Cortex of kidney (tissue), 1 donor: ENCODE measurements at places on chromosomes 16 and 17.

- DNase-seq = no peak
Observed at GRCh38 chr17:2419486-2419885, 18.6 kb upstream of the MNT start.

GRCh38 chr16:81480606-81481206 is 36.1 kb downstream of the CMIP start:
- no peak for DNase-seq

DNA sequence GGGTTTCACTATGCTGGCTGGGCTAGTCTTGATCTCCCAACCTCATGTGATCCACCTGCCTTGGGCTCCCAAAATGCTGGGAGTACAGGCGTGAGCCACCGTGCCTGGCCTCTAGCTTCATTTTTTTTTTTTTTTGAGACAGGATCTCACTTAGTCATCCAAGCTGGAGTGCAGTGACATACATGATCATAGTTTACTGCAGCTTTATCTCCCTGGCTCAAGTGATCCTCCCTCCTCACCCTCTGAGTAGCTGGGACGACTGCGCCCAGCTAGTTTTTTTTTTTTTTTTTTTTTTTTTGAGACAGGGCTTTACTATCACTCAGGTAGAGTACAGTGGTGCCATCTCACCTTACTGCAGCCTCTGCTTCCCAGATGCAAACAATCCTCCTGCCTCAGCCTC is 9.7 kb downstream of the RPA1 start:
- DNase-seq = no peak

GRCh38 chr17:81298991-81299738 is 4.1 kb upstream of the SLC38A10 start:
- DNase-seq = no peak

- DNase-seq = no peak
Observed at GRCh38 chr17:3657874-3658783, 10.2 kb downstream of the TAX1BP3 start.

GRCh38 chr17:36627101-36627500 is 25.7 kb downstream of the MRM1 start:
- DNase-seq = no peak

- no peak for DNase-seq
Observed at GRCh38 chr16:67150047-67150832, 558 bp downstream of the B3GNT9 start.

DNA sequence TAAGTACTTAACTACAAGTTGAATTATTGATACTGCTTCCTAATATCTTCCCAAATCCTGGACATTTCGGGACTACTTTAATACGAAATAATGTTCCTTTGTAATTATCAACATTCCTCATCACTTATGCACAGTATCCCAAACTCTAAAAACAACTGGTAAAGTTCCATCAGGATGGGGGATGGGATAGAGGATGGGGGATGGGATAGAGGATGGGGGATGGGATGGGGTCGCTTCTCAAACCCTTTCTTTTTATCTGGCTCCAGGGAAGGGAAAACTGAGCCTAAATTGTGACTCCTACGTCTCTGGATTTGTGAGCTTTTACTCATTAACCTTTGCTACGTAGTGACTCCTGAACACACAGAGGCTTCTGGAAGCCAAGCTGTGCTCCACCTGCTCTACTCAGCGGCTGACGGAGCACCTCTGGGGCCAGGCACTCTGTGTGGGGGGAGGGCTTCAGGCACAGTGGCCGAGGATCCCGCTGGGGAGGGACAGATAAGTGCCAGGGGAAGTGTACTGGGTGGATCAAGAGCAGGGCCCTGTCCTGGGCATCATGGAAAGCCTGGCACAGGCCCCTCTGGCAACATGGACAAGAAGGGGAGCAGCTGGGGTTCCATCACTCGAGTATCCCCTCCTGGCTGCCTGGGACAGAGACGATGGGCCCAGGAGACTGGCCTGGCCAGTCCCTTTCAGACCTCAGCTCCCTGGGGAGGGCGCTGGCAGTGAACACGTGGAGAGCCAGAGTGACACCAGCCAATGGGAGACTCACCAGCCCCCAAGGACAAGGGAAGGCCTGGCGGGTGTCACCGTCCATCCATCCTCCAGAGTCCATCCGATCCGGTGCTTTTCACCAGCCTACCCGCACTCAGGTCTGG is 56.2 kb downstream of the PGS1 start:
- no peak for DNase-seq

- DNase-seq = no peak
Observed at GRCh38 chr17:6551869-6552531, 4.4 kb downstream of the PITPNM3 start.

GRCh38 chr17:8563981-8564602 is 66.4 kb downstream of the MYH10 start:
- DNase-seq = no peak

- no peak for DNase-seq
Observed at GRCh38 chr17:27985736-27986399, 56.6 kb upstream of the NLK start.

GRCh38 chr17:79987187-79987934 is 48.3 kb downstream of the TBC1D16 start:
- no peak for DNase-seq

DNA sequence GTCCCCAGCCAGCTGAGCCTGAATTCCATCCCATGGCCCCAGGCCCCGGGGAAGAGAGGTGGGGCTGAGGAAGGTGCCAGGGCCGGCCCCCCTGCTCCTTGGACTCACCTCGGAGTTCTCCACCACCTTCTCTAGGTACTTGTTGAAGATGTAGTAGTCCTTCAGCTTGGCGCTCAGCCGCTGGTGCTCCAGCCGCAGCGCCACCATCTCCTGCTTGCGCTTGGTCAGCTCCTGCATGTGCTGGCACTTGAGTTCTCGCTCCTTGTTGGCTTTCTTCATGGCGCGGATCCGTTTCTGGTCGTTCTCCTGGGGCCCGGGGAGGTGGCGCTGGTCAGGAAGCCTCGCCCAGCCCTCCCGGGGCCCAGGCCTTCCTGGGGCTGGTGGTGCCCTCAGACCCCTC is 3.3 kb downstream of the CCDC42 start:
- DNase-seq = no peak

- no peak for DNase-seq
Observed at GRCh38 chr17:81416612-81417011, 21.4 kb downstream of the BAHCC1 start.

GRCh38 chr17:5772720-5773119 is 188.4 kb upstream of the NLRP1 start:
- no peak for DNase-seq

GRCh38 chr16:75550211-75550662 is 5.8 kb downstream of the TMEM231 start:
- DNase-seq = no peak

GRCh38 chr17:78745407-78746088 is 36.5 kb downstream of the CYTH1 start:
- DNase-seq = no peak

DNA sequence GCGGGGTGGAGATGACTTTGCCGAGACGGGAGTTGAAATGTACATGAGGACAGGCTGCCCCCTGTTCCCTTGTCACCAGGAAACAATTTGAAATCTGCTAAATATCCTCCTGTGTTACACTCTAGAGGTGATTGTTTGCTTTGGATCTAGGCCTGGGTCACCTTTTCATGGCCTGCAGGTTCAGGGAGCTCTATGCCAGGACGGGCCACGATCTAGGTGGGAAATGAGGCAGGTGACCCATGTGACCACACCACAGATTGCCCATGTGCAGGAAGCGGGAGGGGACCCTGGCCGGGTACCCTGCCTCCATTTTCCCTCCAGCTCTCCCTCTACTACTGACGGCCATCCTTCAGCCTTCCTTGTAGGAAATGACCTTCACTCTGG is 43.4 kb downstream of the MEAK7 start:
- no peak for DNase-seq

- DNase-seq = no peak
Observed at GRCh38 chr17:50866950-50867362, 802 bp upstream of the TOB1 start.

DNA sequence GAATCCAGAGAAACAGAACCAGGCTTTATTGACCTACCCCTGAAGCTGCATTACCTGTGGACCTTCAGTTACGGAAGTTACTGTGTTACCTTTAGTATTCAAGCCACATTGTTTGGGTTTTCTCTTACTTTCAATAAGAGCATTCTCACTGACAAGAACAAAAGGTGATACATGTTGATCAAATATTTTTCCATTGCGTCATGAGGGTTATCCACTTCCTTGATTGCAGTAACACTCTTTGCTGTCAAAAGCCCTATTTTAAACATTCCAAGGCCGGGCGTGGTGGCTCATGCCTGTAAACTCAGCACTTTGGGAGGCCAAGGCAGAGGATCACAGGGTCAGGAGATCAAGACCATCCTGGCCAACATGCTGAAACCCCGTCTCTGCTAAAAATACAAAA is 28.6 kb upstream of the PAFAH1B1 start:
- DNase-seq = no peak

GRCh38 chr16:73143576-73144422 is 95.9 kb upstream of the ZFHX3 start:
- no peak for DNase-seq

GRCh38 chr17:65920996-65921395 is 270.9 kb downstream of the CEP112 start:
- no peak for DNase-seq

DNA sequence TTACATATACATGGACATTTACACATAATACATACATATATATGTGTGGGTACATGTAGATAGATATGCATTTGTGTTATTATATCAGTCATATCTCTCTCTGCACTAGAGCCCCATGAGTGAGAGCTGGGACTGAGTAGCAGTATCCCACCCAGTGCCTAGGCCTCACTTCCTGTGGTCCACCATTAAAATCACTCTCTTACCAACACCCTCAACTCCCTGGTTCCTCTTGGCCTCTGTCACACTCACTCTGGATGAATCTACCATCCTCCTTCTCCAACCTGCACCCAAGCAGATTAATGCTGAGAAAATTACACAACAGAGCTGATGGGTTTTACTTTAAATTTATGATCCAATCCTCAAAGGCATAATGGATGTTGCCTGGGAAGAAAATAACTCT is 4.9 kb upstream of the LYRM9 start:
- DNase-seq = no peak

GRCh38 chr17:50685334-50685665 is 22.4 kb downstream of the ANKRD40 start:
- no peak for DNase-seq

- DNase-seq = no peak
Observed at GRCh38 chr16:86181526-86181925, 282.6 kb downstream of the IRF8 start.

DNA sequence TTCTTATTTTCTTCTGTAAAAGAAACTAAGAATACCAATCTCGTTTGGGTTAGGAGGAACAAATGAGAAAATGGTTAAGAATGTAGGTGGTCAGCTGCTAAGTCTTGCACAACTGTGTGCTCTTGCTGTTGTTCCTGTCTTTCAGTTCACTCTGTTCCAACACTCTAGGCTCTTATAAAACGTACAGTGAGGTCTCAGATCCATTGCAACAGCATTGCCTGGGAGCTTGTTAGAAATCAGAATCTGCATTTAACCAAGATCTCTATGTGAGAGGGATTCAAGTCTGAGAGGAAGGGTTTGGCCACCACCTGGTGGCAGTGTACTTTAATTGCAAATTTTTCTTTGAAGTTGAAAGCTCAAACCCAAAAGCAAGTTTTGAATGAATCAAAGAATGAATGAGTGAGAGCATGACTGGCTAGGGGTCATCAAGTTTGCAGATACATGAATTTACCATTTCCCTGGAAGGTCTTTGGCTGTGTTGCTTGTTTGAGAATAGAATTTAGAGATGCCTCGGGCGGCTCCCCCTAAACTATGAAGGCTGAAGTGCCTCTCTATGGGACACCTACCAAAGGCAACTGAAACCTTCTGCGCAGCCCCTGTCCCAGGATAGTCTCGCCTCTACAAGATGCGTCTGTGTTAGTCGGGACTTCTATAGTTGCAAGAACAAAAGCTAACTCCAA is 2.5 kb downstream of the ALOX15B start:
- DNase-seq = no peak

DNA sequence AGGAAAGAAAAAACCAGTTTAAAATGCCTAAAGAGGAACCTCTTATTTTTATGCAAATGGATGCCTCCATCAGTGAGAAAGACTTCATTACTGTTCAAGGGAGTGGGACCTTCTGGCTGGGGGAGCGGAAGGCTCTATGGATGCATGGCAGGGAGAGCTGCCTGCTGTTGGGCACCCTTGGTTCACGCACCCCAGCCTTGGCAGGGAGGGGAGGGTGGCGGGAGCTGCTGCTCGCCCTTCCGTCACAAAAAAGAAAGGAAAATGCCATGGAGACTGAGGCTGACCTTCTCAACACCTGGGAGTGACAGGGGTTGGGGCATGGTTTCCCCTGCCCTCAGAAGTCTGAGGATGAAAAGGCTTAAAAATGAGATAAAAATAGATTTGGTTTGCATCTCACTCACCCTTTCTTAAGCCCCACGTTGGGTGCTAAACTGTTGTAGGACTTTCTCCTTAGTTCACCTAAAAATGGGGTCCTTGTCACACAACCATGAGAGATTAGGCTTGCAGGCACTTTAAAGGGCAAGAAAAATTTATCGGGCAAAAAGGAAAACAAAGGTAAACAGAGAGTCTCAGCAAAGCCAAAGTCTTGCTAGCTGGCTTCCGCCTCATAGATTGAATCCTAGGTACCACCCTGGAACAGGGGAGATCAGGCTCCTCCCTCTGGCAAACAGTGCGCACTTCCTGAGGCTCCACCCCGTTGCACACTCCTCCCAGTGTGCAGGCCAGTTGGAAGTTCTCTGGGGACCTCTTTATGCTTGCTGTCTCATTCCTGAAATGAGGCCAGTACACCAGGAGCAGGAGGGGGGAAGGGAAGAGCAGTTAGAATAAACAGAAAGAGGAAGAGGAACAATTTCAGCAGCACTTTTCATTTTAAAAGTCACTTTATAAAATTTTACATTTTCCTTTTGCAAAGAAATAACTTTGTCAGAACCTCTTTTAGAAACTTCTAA is 31.6 kb downstream of the PHKB start:
- no peak for DNase-seq

DNA sequence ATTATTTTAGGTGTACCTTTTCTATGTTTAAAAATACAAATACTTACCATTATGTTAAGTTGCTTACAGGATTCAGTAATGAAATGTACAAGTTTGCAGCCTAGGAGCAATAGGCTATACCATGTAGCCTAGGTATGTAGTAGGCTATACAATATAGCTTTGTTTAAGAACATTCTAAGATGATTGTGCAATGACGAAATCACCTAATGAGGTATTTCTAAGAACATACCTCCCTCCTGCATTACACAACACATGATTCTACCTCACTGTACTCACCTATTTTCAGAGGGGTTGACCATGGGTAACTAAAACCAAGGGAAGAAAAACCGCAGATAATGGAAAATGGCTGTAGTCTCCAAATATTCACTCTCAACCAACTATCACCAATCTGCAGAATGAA is 35.3 kb upstream of the TBC1D3K start:
- no peak for DNase-seq

DNA sequence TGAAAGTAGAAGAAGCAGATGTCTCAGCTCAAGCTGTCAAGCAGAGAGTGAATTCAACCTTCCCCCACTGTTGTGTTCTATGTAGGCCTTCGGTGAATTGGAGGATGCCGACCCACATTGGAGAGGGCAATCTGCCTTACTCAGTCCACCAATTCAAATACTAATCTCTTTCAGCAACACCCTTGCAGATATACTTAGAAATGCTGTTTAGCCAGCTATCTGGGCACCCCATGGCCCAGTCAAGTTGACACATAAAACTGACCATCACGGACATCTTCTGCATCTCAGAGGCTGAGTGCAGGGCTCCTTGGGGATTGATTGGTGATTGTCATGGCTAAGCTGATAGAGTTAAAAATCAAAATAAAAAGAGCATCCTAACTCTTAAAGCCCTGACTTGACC is 58.3 kb downstream of the IRX3 start:
- DNase-seq = no peak
